Nucleus accumbens (tissue), 56 donors: ENCODE measurements at places on chromosomes 3 and 15.

DNA sequence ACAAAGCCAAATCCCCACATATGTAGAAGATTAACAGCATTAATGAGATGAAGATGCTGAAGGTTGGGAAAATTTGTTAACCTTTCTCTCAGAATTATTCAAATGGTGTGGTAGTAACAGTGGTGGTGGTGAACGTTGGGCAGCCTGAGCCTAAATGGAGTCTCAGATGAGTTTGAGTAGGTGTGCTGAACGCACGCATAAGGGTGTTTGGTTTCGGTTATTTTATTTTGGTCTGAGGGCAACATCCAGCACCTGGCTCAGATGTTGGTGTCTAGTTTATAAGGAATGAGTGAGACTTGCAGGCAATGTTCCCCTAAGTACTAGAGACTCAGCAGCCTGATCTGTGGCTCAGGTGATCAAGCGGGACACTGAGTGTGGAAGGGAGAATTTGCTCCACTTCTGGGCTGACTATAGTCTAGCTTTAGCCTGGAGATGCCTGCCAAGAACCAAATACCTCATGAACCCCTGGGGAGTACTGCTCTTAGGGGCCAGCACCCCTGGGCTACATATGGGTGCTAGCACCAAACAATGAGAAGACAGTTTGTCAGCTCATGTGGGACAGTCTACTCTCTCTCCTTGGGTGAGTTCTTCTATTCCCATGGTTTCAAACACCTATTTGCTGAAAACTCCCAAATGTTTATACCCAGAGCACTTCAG, 39.5 kb upstream of the ATP2C1 start:
- DNase-seq, result no peak

DNA sequence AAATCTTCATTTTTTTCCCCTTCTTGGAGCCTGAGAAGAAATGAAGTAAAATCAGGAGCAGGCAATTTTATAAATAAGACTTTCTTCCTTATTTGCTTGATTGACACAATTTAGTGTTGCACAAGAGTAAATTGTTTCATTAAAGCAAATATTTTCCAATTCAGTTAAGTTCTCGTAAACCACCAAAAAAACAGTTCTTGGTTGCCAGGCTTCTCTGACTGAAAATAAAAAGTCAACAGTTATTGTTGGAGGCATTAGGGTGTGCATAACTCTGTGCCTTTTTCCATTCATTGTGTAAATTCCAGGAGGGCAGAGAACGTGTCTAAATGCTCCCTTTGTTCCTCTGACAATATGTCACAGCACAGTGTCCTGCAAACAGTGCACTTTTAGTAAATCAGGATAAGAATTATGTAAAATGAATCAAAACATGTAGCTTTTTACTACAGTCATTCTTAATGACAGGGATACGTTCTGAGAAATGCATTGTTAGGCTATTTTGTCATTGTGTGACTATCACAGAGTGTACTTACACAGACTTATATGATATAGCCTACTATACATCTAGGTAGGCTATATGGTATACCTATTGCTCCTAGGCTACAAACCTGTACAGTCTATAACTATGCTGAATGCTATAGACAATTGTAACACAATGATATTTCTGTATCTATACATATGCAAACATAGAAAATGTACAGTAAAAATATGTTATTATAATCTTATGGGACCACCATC, at the start of gene CP:
TSS of gene CP (minus strand) at position 47 of the 735 bp plus-strand sequence. CDS start at position 10, 37 bp downstream.
- DNase-seq, result no peak

DNA sequence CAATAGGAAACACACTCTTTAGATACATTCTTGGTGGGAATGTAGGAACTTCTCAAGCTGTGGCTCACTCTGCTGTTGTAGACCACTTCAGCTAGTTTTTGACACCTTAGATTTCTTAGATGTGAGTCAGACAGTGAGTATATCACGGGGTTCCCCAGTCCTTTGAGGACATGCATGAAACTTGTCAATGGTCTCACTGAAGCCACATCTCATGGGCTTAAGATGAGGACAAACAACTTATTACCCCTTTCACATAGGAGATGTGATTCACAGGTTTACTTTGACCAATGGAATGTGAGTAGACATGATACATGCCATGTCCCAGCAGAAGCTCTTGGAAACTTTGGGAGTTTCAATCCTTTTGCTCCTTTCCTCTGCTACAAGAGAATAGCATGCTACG, 325.5 kb downstream of the CHST2 start:
- no peak for DNase-seq

DNA sequence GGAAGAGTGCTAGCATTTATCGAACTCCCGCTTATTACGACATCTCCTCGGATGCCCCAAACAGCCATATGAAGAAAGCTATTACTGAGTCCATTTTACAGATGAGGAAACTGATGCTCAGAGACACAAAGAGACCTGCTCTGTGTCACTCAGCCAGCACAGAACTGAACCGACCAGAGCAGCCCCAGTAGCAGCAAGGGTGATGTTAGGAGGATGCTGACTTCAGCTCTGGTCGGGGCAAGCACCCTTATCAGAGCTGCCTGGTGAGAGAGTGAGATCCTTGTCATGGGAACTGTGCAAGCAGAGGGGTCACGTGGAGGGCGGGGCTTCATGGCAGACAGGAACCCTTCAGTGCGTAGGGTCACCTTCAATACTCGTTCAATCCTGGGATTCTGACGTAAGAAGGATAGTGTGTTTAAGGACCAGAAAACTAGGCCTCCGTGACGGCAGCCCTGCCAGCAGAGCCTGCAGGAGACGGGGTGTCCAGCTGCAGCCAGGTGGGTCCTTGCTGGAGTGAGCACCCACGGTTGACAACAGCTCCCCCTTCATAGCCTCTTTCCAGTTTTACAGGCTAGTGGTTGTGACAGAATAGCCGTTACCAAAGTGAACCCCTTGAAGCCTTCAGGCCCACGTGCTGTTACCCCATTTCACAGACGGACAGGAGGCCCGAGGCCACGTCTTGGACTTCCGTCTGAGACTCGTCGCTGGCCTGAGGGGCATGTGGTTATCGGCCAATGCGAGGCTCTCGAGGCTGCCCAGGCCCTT, 12.0 kb upstream of the IQSEC1 start:
- DNase-seq, result no peak

- no peak for DNase-seq
Measured at GRCh38 chr3:13055634-13056033, 17.6 kb downstream of the IQSEC1 start.

GRCh38 chr3:142315083-142315482, 89.7 kb upstream of the GK5 start:
- no peak for DNase-seq

DNA sequence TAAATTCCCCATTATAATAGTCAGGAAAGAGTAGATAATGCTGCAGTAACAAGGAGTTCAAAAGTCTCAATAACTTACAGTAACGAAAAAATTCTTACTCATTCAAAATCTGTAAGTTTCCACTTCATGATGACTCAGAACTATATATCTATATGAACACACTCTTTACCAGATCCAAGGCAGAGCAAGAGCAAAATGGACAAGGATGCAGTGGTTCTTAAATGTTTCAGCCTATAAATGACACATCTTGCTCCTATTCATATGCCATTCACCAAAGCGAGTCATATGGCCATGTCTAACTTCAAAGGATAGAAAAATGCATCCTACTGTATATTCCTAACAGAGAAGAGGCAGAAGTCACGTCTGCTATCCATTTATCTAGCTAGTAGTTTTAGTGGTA, 787.7 kb downstream of the NAALADL2 start:
- no peak for DNase-seq

DNA sequence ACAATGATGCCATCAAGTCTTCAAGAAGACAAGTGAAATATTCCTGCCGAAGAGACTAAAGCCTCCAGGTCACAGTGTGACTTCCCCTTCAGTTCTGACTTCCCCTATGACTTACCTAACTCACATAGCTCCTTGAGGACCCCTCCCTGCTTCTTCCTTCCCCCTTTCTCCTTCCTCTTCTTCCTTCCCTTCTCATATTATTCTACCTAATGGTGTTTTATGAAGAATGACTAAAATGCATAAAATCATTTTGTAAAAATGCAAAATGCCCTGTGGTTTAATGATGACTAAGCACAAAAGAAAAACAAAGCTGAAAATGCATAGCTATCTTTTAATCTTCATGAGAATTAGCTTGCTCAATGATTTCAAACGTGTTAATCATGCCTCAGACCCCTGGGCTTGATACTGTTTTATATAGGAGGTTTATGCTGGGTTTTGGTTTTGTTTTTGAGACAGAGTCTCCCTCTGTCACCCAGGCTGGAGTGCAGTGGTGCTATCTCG, 26.1 kb upstream of the TM4SF4 start:
- DNase-seq, result no peak

DNA sequence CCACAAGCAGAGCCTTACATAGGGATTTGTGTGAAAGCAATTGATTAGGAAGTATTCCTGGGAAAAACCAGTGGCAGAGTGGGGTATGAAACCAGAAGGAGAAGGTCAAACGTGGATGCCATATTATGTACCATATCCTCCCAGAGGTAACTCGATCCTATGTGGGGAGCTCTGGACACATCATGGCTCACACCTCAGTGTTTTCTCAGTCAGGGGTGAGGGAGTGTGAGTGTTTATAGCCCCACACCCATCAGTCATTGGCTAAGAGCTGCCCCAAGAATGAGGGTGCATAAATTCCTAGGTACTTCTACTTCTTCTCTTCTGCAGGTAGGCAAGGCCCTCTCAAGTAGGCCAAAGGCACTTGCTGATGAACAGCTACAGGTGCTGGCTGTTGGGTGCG, 28.2 kb upstream of the PDZRN3 start:
- DNase-seq, result no peak

GRCh38 chr3:194431554-194431953, 32.5 kb upstream of the GP5 start:
- no peak for DNase-seq

DNA sequence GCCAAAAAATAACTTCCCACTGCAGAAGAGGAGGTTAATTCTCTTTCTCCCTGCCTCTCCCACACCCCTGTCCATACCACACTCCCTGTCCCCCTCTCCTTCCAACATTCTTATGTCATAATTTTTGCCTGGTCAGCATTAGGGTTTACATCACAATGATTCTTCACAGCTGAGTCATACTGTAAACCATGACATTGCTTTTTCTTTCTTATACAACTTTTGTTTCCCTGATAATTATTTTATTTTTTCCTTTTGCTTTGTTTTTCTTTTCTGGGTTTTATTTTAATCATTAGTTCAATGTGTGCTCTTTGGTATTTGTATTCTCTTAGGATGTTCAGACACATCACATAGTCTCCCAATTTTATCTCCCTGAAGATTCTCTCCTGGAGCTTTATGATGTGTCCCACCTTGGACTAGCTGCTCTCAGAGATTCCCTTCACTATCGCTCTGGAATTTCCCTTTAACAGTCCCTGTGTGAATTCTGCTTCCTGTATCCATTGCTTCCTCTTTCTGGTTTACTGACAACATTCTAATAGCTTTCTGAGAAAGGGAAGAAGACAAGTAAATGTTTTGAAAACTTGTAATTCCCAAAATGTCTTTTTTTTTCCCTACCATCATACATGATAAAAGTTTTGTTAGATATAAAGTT, 70.7 kb downstream of the SOX2 start:
- DNase-seq, result no peak

- DNase-seq, result no peak
Measured at GRCh38 chr3:57252404-57252803, 24.9 kb downstream of the APPL1 start.

DNA sequence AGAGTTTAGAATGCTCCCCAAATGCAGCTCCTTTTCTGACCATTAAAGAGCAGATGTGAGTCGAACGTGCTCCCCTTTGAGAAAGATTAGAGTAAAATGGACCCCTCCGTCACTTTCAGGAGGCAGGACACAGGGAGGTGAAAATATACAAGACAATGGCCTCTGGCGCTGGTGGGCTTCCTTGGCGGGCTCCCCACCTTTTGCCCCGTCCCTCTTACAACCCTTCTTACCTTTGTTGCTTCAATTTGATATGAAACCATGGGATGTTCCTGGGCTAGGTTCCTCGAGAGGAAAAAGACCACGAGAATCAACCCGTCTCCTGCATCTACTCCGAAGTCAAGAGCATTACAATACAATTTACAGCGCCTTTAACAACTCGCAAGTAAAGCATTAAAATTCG, 214.2 kb downstream of the MEIS2 start:
- no peak for DNase-seq

- no peak for DNase-seq
Measured at GRCh38 chr15:100704281-100705055, 102.1 kb downstream of the ASB7 start.

GRCh38 chr3:55160241-55160983, 232.6 kb upstream of the LRTM1 start:
- DNase-seq, result no peak

DNA sequence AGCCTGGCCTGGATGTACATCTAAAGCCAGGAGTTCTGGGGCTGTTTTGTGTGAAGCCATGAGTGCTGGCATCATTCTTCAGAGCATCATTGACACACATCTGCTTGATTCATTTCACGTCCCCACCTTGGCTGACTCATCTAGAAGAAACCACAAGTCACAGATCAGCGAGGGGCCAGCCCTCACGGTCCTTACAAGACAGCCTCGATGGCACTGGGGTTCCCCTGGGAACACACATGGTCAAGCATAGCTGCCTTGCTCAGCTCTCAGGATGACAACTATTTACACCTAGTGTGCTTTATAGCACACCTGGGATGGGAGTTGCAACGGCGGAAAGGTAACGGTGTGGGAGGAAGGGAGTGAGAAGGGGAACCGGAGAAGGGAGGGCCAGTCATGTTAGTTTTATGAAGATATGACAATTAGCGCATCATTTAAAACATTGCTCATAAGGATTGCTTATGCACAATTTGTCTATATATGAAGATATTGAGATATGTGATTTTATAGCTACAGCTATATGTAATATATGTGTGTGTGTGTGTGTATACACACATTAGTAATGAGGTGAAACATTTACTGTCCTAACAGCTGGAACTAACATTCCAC, 227.1 kb downstream of the RPLP1 start:
- no peak for DNase-seq

DNA sequence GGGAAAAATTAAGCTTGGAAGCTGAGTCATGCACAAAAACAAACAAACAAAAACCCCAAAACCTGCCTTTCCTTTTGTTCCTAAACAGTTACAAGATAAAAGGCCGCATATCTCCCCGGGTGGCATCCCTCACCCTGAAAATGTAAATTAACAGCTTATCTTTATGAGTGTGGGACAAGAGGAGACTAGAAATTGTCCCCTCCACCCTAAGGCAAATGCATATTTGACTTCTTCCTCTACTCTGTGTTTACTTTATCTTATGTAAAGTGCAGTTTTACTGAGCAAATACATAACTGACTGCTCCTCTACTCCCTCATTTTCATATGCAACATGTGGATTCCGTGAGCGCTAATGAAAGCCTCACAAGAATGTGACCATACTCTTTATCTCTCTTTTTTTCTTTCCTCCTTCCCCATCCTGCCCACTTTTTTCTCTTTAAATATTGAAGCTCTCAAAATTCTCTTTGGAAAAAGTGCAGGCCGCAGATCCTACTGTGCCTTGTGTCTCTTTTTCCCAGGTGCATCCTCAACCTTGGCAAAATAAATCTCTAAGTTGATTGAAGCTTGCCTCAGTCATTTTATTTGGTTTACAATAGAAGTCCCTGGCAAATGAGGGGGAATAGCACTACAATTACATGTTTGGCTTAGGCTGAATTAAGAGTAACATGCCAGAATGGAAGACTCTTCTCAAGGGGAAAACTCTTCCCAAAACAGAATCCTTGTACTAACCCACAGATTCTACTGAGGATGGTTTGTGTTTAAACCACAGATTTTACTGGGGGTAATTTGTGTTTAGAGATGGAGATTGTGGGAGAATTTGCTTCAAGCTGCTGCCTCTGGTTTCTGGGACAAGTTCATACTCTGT, 72.7 kb upstream of the WDR72 start:
- DNase-seq, result no peak
